ENCODE measurements at places on chromosomes 11 and 22.
A peak's percentile ranks its signal among the peaks of the same experiment; 100 is the strongest.

DNA sequence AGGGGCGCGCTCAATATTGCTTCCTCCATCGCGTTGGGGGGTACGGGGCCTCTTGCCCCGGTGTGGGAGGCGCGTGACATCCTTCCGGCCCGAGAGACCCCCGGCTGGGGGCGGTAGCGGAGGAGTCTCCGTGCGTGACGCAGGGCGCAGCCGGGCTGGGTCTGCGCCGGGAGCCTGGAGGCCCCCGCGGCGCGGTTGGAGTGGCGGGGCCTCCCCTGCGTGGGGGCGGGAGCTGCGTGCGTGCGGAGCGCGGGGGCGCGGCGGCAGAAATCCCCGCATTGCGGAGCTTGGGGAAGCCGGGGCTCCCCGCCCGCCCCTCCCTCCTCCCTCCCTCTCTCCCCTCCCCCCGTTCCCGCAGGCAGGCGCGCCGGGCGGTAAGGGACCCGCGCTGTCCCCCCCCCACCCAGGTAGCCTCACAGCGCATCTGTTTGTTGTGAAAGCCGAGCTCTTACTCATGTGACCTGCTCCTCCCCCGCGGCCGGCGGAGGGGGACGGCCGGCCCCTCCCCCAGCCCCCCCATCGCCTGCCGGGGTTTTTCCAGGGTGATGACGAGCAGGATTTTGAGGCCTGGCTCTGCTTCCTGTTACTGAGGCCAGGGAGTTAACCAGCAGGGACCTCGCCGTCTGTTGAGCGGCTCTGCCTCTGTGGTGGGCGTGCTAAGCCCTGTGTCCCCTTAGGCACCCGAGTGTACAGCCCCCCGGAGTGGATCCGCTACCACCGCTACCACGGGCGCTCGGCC, 1.6 kb downstream of the PIM3 start:
- peak; percentile 57 for DNase-seq

DNA sequence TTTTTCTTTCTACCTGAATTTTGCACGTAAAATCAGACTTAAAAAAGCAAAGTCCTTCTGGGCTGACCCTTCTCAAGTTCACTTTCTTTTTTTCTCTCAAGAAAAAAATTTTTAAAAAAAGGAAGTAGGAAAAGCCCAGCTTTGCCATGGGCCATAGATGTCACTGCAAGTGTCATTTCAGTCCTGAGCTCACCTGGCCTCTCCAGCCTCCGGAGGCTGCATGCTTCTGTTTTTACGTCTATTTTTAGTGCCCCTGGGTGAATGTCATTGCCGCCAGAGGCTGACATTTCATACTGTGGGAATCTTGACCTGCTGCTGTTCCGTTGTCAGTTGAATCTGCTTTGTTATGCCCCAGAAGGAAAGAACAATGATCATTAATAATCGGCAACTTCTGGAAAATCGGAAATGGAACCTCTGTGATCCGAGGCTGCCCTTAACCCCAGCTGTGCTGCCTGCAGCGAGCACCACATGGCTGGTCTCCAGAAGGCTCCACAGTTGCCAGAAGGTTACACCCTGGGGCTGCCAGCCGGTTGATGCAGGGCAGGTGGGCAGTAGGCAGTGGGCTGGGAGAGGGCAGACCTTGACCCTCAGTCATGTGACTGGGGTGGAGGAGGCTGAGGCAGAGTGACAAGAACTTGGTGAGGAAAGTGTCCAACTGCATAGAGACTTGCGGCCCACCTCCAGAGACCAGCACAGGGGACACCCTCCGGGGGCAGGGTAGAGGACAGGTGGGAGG, 16.7 kb upstream of the MYEOV start:
- DNase-seq = no peak

GRCh38 chr11:110367571-110367970, 62.2 kb upstream of the FDX1 start:
- no peak for DNase-seq

DNA sequence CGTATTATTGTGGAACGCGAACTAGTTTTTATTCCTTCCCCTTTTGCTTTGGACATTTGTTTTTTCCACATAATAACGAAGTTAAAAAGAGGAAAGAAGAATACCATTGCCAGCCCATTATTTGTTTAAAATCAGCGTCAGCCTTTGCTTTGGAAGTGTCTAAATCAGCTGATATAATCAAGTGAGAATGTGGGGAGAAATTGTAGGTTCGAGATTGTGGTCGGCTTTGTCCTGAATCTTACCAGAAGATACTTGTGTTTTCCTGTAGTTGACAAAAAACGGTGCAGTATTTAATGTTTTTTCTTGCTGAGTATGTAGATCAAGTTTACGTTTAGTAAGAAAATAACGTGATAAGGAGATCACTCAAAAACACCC, 935 bp downstream of the ZNF143 start:
- DNase-seq = no peak

GRCh38 chr22:37244922-37245722, 1.1 kb upstream of the RAC2 start:
- DNase-seq = no peak

- DNase-seq = no peak
Measured at GRCh38 chr22:46378426-46379065, 43.0 kb downstream of the TRMU start.
